ENCODE measurements at places on chromosomes 1 and 21.

- no peak for DNase-seq
Observed at GRCh38 chr1:94592571-94592920, 51.0 kb upstream of the F3 start.

DNA sequence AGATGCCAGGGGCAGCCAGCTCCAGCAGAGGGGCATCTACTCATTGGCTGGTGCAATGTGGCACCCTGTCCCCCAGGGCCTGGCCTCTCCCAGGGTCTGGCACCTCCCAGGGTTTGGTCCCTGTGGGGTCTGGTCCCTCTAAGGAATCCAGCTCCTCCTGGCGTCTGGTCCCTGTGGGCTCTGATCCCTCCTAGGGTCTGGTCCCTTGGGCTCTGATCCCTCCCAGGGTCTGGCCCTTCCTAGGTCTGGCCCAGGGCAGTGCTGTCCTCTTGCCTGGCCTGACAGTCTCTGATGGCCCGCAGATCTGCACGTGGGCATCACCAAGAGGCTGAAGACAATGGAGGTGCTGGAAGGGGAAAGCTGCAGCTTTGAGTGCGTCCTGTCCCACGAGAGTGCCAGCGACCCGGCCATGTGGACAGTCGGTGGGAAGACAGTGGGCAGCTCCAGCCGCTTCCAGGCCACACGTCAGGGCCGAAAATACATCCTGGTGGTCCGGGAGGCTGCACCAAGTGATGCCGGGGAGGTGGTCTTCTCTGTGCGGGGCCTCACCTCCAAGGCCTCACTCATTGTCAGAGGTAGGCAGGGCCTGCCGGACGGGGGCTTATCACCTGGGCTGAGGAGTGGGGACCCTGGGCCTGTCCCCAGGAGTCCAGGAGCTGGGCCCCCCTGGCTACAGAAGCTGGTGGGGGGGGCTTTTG lies 73.9 kb downstream of the OBSCN start:
- no peak for DNase-seq

- DNase-seq = no peak
Observed at GRCh38 chr1:168933141-168933805, 173.2 kb upstream of the ATP1B1 start.

GRCh38 chr1:36872858-36873257 lies 161.5 kb downstream of the GRIK3 start:
- no peak for DNase-seq

- DNase-seq = no peak
Observed at GRCh38 chr1:65890201-65890843, 97.6 kb downstream of the PDE4B start.

GRCh38 chr21:16851054-16851453 lies 661.8 kb upstream of the CXADR start:
- DNase-seq = no peak

Measured in heart right ventricle (tissue), 16 donors.